ENCODE measurements at places on chromosomes 4 and X.

GRCh38 chr4:80062527-80062926, 10.5 kb downstream of the ANTXR2 start:
- DNase-seq: no peak

- no peak for DNase-seq
Observed at GRCh38 chr4:105327956-105328355, 145.9 kb downstream of the PPA2 start.

DNA sequence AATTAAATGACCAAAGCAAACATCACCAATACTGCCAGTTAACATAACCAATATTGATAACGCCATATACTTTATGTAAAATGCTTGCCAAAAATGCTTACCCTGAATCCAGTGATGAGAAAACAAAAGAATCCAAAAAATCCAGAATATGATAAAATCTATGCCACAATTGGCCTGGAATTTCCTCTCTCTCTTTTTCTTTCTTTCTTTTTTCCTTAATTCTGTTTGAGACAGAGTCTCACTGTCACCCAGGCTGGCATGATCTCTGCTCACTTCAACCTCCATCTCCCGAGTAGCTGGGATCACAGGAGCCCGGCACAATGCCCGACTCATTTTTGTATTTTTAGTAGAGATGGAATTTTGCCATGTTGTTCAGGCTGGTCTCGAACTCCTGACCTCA, 9.8 kb upstream of the SLC7A11 start:
- no peak for DNase-seq

DNA sequence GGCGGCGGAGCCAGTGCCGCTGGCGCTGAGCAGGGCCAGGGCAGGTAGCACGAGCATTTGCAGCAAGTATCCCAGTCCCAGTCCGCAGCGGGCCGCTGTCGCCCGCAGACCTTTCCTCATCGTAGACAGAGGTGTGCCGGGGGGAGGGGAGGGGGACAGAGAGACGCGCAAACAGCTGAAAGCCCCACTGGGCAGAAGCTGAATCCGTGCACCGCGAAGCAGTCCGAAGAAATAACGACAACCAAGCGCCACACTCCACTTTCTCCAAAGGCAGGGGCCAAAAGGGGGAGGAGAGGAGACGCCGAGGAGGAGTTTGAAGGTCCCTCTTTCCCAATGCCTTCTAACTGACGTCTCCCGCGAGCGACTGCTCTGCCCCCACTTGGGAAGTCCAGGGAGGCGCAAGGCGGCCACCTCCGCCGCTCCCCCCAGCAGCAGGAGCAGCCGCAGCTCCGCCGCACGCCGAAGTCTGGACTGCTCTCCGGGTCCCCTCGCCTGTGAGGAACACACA, at the start of gene UNC5C:
Gene UNC5C, minus strand, starts transcription at position 236 of the 508 bp plus-strand sequence.
- no peak for DNase-seq

GRCh38 chr4:127622921-127623796, 9.6 kb upstream of the INTU start:
- DNase-seq: no peak

Measured in stimulated activated CD8-positive, alpha-beta memory T cell treated with anti-CD3 and anti-CD28 coated beads, Interleukin-2, amount 100 ng/mL, for 1 hour (primary cell).